ENCODE measurements at places on chromosomes 6 and 20.

GRCh38 chr20:39986173-39986904 is 702.7 kb downstream of the MAFB start:
- peak; percentile 65 for DNase-seq

- DNase-seq = no peak
Observed at GRCh38 chr20:41274152-41274551, 43.4 kb downstream of the ZHX3 start.

DNA sequence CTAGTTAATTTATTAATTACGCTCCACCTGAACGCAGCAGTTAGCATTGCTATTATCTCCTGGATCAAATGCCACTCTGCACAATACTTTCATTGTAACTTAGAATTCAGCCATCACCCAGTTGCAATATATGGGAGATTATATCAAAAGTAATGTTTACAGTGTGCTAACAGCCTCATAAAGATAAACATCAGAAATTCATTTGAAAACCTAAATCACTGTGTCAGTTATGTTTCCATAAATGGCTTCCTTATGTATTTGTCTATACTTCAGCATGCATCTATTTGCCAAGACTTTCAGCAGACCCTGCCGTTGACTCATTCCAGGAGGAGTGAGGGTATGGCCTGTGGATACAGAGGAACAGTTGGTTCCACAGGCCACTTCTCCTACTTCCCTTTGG is 300.1 kb downstream of the TFAP2B start:
- no peak for DNase-seq

DNA sequence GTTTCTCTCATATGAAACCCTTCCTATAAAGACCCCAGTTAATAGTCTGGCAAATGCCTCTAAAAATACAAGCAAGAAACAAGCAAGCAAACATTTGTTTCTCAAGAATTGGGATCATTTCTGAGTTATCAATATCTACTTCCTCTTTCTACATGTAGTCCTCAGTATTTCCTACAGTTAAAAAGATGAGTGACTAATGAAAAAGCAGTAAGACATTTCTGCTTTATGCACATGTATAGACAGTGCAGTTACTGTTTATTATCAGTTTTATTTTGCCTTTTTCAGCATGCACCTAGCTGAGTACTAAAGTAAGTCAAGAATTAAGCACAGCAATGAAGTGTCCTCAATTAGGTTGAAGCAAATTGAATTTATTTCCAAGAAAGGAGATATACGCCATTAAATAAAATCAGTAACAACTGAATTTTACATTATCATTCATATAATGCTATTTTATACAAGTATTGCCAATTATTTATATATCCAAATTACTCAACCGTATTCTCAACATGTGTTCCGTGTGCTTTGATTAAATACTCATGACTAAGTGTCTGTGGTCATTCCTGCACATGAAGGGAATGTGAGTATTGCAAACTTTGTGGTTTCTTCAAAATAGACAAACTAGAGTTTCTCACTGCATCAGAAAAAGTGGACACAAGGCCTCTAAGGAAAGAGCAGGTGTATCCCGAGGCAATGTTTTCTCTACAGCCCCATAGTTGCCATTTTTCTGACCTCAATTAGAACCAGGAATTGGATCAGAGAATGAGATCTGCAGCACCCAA is 159.3 kb upstream of the MARCKS start:
- peak; percentile 69 for DNase-seq

DNA sequence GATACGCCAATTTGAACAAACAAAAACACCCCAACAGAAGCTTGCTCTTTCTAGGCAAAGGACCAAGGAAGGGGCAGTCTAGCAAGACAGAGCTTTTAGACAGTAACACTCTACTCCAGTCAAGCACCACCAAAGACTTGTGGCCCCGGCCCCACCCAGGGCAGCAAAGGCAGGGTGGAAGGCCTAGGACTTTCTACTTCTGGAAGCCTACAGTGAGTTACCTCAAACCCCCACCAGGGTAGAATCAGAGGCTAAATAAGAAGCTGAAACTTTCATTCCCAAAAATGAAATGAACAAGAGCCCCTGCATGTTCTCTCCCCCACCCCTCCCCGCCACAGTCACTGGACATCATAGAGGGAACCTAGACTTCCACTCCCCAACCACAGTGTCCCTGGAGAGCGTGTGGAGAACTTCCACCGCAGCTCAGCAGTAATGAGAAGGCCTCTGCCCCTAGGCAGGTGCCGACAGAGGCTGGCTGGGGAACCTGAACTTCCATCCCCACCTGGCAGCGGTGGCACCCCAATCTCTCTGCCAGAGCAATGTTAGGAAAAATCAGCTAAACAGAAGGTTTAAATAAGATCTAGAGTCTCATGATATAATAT is 40.0 kb downstream of the KATNA1 start:
- DNase-seq = no peak

DNA sequence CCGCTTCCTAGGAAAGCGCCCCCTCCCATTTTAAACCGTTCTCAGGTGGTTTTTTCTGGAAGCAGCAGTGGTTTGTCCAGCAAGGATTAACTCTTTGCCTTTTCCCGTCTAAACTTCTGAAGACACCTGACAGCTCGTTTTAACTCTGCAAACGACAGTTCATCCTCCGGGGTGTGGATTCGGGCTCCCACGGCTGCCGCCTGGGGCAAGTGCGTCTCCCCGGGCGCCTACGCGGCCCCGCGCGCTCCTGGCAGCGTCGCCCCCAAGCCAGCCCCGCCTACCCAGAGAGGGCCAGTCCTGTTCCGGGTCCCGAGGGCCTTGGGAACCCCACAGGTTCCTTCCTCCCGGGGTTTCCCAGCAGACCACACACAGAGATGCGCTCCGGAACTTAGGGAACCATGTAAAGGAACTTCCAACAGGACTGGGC is 54.4 kb downstream of the PRR18 start:
- DNase-seq = no peak

DNA sequence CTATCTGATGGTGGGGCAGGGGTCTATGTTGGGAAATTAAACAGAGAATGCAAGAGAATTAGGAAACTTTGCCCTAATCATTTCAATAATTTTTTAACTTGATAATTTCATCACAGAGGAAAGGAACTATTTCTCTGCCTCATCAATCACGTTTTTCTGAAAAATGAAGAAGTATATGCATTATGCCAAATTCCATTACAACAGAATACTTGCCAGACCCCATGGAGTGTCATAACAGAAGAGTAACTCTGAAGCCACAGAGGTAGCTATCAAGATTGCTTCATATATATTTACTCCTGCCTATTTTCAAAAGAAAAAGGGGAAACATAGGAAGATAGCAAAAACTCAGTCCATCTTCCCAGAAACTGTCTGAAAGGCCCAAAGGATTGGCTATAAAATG is 5.7 kb upstream of the USP49 start:
- DNase-seq = no peak

DNA sequence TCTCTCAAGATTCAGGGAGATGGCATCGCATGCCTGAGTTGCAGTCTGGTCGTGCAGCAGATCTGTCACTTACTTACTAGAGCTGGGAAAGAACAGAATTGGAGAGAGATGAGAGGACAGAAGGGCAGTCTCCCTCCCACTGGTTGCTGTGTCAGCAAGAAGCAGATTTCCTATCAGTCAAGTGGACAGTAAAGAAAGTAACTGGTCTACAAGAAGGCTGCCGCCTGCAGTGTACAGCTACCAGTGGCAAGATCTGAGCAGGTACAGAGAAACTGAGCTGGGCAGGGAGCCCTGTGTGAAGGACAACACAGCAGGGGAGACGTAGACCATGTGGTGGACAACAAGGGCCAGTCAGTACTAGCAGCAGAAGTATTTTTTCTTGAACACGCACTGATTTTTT is 49.5 kb upstream of the PCSK2 start:
- no peak for DNase-seq

GRCh38 chr20:37405351-37405897 is 59.5 kb downstream of the SRC start:
- no peak for DNase-seq

GRCh38 chr20:6838181-6838826 is 70.8 kb downstream of the BMP2 start:
- no peak for DNase-seq

GRCh38 chr6:29230666-29231065 is 60.0 kb downstream of the OR2J2 start:
- DNase-seq = no peak

DNA sequence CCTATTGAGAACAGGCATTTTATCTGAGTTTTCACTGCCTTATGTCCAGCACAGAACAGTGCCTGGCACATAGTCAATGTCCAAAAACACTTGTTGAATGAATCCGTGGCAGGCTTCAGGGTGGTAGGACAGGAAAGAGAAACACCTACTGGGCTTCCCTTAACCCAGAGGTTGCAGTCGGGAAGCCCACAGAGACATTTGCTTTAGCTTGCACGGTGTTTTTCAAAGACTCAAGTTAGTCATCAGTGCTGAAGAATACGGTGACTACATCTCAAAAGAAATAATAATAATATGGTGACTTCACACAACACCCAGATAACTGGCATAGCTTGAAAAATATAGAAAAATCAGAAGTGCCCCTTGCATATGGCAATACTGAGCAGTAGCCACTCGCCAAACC is 160.4 kb downstream of the CD83 start:
- DNase-seq = no peak

GRCh38 chr20:55140631-55141030 is 665.2 kb downstream of the DOK5 start:
- peak; percentile 47 for DNase-seq

- peak; percentile 48 for DNase-seq
Observed at GRCh38 chr6:33632558-33633039, 11.5 kb downstream of the ITPR3 start.

GRCh38 chr6:148081076-148081475 is 261.6 kb upstream of the SASH1 start:
- no peak for DNase-seq

GRCh38 chr20:25271486-25272222 is 23.8 kb downstream of the PYGB start:
- no peak for DNase-seq

- DNase-seq = no peak
Observed at GRCh38 chr6:86459978-86460377, 477.4 kb upstream of the HTR1E start.

- DNase-seq = no peak
Observed at GRCh38 chr20:25047766-25048165, 10.2 kb downstream of the ACSS1 start.

GRCh38 chr6:16420715-16421461 is 182.5 kb downstream of the GMPR start:
- DNase-seq = no peak

GRCh38 chr6:16776394-16777017 is 15.2 kb upstream of the ATXN1 start:
- DNase-seq = no peak

- peak; percentile 54 for DNase-seq
Observed at GRCh38 chr6:18155864-18156421, 721 bp downstream of the KDM1B start.

GRCh38 chr6:45718871-45719270 is 296.8 kb downstream of the CLIC5 start:
- DNase-seq = no peak

GRCh38 chr6:163585932-163586437 is 171.5 kb downstream of the QKI start:
- DNase-seq = peak; percentile 61

DNA sequence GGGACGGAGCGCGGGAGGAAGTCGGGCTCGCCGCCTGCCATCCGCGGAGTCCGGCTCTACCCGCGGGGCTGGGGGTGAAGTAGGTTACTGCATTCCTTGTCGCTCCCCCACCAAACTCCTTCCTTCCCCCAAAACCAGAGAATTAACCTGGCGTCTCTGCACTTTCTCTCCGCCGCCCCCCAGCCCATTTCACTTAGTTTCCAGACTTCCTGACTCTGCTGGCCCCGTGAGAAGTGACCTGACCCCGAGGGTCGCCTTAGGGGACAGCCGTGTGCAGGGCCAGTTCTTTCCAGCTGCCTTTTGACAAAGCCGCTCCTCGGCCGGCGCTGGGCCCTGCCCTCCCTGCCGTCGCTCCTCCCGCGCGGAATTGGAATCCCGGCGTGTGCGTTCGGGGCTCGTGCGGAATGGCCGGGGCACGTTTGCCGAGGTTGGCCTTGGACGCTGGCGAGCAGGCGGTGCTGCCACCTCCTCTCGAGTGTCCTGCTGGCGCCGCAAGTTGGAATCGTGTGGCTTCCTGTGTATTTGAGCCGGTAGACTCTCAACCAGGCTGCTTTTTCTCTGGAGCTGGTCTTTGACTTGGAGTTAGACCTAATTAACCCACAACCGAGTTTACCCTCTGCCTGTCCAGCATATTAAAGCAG is 650 bp downstream of the DCBLD1 start:
- DNase-seq = no peak

GRCh38 chr6:106901062-106901461 is 73.5 kb downstream of the CD24 start:
- DNase-seq = no peak

DNA sequence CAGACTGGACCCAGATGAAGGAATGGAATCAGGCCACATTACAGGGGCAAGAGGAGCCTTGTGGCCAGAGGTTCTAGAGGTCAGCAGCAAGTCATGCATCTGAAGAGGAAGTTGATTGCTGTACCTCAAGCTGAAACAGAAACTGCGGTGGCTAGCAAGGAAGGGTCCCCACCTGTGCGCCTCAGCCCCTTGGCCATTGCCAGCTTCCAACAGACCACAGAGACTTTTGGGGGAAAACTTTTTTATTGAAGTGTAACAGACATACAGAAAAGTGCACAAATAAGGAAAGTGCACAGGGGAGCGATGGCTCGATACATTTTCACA is 26.8 kb upstream of the SLC9A8 start:
- DNase-seq = no peak

DNA sequence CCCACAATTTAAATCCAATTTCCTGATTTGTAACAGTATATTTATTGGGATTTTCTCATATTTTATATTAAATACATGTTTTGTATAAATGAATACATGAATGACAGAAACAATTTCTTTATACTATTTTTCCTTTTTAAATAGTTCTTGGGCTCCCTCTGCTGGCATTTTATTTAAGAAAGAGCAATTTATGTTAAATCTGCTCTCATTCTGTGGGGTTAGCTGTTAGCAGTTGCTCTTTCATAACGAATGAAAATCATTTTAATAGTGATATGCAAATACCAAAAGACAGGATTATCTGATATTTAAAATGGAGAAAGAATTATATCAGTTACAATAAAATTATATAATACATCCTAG is 118.3 kb downstream of the RALGAPA2 start:
- peak; percentile 45 for DNase-seq

DNA sequence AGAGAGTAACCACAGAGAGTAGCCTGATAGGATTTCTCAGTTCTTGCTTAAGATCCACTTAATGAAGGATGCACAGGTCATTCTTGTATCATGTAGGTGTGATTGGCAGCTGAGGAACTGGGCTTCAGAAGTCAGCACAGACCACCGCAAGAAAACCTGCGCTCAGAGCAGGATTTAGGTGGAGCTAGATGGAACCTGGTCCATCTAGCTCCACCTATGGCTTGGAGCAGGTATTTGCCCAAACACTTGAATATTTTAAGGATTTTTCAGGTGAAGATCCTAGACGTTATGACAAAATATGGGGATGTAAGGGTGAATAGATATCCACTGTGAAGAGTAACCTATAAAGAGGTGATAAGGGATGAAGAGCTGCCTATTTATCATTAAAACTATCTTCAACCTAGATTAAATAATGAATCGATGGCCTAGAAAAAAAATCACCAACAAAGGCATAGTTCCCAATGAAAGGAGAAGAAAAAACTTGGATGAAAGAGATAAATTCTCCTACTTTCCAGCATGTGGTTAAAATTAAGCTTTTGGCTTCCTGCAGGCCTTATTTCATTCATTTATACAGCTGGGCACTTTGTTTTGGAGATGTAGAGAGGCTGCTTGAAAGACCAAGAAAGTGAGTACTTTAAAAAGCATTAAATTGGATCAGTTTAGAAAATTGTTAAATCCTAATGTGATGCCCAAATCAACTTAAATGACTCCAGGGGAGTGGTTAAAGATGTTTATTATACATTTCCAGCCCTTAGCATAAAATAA is 778.4 kb upstream of the GJE1 start:
- no peak for DNase-seq

GRCh38 chr20:16703570-16703969 is 26.3 kb upstream of the SNRPB2 start:
- DNase-seq = no peak
